Esophagus squamous epithelium (tissue), 5 donors: ENCODE measurements at places on chromosomes 1 and 21.

DNA sequence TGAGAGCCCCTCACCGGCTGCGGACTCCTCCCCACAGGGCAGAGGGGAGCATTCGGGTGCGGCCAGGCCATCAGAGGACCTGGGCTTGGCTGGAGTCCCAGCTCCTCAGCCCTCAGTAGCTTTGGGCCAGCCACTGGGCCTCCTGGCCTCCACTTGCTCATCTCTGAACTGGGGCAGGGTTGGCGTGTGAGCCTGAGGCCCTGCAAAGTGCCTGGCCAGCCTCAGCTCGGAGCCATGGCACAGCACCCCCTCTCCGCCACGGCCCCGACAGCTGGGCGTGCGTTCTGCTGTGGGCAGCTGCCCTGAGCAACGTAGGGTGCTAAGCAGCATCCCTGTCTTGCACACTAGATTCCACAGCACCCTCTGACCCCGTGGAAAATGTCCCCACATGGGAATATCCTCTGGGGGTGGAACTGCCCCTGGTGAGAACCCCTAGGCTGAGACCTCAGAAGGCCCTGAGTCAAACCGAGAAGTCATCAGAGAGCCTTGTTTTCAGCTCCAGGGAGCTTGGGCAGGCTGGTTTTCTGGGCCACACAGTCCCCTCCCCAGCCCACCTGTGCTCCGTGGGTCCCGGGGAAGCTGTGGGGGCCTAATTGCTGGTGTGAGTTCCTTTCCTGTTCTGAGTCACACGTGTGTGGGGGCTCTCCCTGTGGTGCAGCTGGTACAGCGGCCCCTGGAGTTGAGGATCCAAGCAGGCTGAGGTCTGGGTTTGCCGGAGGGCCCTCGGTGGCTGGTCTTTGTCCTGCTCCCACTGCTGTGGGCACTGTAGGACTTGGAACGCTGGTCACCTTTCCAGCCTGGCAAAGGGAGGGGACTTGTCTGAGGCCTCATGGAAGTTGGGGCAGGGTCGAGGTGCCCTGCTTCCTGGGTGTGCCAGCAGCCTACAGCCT is 24.5 kb downstream of the TP73 start:
- DNase-seq, result no peak

GRCh38 chr1:228930479-228930957 is 195.2 kb downstream of the RHOU start:
- no peak for DNase-seq

DNA sequence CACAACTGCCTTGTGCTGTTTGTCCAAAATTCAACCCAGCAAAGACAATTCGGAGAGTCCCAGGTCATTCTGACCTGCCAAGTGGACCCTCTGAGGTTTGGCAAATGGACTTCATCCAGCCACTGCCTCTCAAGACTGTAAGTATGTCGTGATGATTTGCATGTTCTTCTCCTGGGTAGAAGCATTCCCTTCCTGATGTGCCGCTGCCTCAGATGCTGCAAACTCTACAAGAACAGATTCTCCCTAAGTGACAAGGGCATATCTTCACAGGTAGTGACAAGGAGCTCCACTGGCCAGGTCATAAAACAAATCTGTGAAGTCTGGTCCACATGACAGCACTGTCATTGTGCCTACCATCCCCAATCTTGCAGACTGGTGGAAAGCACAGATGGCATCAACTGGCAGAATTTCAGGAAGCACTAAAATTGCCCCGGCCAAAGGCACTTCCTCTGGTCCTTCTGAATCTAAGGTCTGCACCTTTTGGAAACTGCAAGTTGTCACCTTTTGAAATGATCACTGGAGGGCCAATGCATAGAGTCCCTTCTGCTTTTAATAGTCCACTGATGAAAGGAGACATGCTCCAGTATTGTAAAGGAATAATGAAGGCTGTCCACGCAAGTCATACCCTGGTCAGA is 27.4 kb downstream of the POFUT2 start:
- no peak for DNase-seq

DNA sequence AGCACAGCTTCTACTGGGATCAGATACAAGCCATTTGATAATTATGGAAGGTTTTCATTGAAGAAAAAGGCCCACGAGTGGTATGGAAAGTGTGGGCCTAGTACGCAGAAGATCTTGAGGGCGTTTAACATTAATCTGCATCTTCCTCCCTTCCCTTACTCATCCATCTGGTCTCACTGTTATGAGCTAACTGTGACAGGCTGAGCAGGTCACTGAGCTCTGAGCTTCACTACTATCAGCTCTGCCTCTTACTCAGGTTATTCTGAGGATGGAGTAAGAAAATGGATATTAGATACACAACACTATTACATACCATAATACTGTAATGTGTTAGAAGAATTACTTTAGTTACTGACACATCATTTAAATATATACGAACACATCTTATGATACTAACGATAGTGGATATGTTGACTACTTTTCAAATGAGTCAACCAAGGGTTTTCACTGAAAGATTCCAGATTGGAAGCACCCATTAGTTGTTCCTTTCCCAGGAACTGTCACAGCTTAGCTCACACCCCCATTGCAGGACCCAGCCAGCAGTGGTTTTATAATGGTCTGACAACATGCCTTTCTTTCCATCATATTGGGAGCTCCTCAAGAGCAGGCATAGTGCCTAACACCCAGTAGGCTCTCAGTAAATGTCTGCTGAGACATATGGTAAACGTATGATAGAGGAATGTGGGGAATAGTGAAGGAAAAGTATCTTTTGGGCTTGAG is 97.8 kb upstream of the C8B start:
- no peak for DNase-seq

DNA sequence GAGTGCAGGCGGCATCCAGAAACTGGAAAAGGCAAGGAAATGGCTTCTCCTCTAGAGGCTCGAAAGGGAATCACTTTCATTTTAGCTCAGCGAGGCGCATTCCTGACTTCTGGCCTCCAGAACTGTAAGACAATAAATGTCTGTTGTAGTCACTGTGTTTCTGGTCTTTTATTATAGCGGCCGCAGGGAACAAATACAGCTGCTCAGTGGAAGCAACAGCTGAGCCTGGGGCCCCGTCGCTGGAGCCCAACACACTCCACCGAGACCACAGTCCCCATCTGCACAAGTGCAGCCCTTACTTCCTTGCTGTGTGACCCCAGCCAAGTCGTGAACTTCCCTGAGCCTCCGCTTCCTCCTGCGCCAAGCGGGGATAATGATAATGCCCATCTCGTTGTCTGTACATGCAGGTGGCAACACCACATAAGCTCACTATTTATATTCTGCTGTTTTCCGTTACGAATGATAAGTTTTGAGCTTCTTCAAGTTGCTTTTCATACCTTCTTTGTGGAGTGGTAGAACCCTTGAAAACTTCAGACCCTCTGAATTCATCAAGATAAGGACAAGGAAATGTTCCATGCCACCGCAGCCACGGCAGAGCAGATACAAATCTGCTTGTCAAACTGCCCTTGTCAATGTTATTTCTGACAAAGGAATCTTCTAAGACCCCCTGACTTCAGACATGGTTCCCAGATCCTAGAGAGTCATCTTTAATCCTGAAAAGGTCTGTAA is 3.2 kb upstream of the LAPTM5 start:
- DNase-seq, result no peak

GRCh38 chr1:183544598-183545297 is 45.5 kb downstream of the NCF2 start:
- DNase-seq, result no peak

DNA sequence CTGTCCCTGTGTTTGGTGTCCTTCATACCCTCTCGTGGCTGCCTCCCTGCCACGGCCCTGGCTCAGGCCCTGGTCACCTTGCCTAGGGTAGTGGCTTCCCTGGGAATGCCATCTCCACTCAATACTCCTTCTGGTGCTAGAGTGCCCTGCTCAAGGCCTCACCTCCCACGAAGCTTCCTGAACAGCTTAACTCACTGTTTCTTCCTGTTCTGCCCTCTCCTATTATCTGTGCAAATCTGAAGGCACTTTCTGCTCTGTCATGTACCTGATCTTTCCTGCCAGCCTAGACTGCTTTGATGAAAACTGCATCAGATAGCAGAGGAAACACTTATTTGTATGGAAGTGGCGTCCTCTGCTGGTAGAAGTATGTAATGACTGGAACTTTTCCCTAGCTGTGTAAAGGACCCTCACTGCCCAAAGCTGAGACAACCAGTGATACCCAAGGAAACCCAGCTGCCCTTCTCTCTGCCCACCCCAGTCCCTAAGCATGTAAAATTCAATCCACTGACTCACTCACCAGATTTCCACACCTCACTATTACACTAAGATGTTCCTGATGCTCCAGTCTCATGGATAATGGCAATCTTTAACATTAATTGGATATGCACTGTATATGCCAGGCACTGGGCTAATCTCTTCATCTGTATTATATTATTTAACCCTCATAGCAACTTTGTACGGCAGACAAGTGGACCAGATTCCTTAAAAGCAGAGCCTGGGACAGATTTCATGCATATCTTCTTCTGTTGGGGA is 36.2 kb upstream of the BTG2 start:
- DNase-seq, result no peak

- DNase-seq, result no peak
Observed at GRCh38 chr1:55503663-55504305, 288.6 kb upstream of the USP24 start.

DNA sequence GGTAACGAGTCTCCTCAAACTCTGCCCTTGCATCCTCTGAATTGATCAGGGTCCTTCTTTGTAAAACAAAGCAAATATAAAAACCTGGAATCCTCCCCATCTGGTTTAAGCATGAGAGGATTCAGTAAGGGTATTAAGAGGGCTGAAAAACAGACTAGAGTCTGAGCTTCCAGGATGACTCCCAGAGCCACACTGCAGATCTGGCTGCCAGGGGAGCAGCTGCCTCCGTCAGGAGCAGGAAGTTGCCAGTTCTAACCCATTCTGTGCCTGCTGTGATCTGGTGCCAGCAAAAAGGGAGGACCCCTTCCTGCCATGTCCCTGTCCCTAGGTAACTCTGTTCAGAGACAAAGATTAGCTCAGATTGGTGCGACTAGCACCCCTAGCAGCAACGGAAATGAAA is 27.5 kb downstream of the SERTAD4 start:
- no peak for DNase-seq

- no peak for DNase-seq
Observed at GRCh38 chr1:27621051-27621920, 13.7 kb downstream of the FGR start.

GRCh38 chr1:36913484-36914060 is 120.7 kb downstream of the GRIK3 start:
- no peak for DNase-seq

GRCh38 chr1:172180501-172181285 is 239.8 kb upstream of the C1orf105 start:
- DNase-seq, result no peak

DNA sequence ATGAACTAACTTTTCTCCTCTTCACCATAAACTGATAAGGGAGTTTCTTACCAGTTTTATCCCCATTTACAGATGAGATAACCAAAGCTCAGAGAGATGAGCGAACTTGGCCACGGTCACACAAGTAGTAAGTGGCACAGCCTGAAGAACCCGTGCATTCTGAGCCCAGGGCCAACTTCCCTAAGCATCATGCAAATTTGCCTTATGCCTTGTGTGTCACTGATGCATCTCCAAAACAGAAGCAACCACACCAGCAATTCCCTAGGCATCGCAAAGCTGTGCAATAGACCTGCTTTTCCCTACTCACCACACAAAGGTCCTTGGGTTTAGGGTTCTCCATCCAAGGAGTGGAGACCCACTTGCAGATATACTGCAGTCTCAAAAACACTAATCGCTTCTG is 304.5 kb upstream of the KAZN start:
- no peak for DNase-seq
